ENCODE measurements at places on chromosomes 3 and 15.

GRCh38 chr15:66955871-66956585 is 109.4 kb upstream of the SMAD3 start:
- no peaks in the 10 kb centered on the region for H3K4me1 ChIP-seq
- no peak for DNase-seq
- H3K36me3 ChIP-seq = no peaks in the 10 kb centered on the region
- H3K4me3 ChIP-seq = no peak overlapping the region

DNA sequence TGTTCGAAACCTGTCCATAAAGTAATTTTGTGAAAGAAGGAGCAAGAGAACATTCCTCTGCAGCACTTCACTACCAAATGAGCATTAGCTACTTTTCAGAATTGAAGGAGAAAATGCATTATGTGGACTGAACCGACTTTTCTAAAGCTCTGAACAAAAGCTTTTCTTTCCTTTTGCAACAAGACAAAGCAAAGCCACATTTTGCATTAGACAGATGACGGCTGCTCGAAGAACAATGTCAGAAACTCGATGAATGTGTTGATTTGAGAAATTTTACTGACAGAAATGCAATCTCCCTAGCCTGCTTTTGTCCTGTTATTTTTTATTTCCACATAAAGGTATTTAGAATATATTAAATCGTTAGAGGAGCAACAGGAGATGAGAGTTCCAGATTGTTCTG is 44.4 kb downstream of the AGTR1 start:
- no peaks in the 10 kb centered on the region for H3K27me3 ChIP-seq
- H3K36me3 ChIP-seq = no peaks in the 10 kb centered on the region
- DNase-seq = no peak
- no peaks in the 10 kb centered on the region for H3K4me1 ChIP-seq

- H3K27me3 ChIP-seq = no peaks in the 10 kb centered on the region
- H3K4me3 ChIP-seq = peak overlapping the region; percentile 74
- H3K27ac ChIP-seq = no peak overlapping the region
- no peaks in the 10 kb centered on the region for H3K36me3 ChIP-seq
- DNase-seq = peak; percentile 61
- H3K4me1 ChIP-seq = peaks cover 19% of the 10 kb centered on the region
Observed at GRCh38 chr3:141796081-141796888, 33.1 kb downstream of the GRK7 start.

DNA sequence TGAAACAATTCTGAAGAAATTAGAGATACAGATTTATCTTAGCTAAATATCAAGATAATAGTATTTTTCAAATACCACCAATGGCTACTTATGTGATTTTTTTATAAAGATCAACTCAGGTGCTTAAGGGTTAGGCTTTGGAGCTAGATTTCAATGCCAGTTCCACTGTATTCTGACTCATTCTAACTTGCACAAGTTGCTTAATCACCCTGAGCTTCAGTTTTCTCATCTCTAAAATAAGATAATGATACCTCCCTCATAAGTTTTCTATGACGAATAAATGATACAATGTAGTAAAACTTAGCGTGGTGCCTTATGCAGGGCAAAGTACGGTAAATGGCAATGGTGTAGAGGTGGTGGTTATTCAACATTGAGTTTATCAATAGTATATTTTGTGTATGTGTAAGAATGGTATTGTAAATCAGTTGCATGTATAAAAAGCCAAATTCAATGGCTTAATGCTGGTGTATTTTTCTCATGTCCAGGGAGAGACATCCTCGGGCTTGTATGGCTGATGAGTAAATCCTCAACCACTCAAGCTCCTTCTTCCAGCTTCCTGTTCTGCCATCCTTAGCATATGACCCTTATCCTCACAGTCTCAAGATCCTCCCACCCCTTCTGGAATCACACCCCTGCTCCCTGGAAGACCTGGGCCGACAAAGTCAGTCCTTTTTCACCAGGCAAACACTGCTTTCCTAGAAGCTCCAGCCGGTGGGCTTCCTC is 505.9 kb upstream of the CFAP20DC start:
- H3K4me3 ChIP-seq = no peak overlapping the region
- H3K27ac ChIP-seq = no peak overlapping the region
- no peaks in the 10 kb centered on the region for H3K36me3 ChIP-seq
- H3K4me1 ChIP-seq = peaks cover 16% of the 10 kb centered on the region

- no peak overlapping the region for H3K4me3 ChIP-seq
- H3K27me3 ChIP-seq = no peaks in the 10 kb centered on the region
- no peak for DNase-seq
- H3K27ac ChIP-seq = no peak overlapping the region
Observed at GRCh38 chr3:61685755-61686154, 124.4 kb downstream of the PTPRG start.

- no peaks in the 10 kb centered on the region for H3K27me3 ChIP-seq
- no peaks in the 10 kb centered on the region for H3K36me3 ChIP-seq
- no peak overlapping the region for H3K27ac ChIP-seq
- no peak for DNase-seq
- H3K4me1 ChIP-seq = no peaks in the 10 kb centered on the region
Observed at GRCh38 chr3:74590620-74591262, 23.7 kb downstream of the CNTN3 start.

Data from endodermal cell (in vitro differentiated cells).